Esophagus muscularis mucosa (tissue), 4 donors: ENCODE measurements at places on chromosomes 12 and 14.

GRCh38 chr12:120067084-120067869 lies 49.3 kb downstream of the RAB35 start:
- no peak for DNase-seq

DNA sequence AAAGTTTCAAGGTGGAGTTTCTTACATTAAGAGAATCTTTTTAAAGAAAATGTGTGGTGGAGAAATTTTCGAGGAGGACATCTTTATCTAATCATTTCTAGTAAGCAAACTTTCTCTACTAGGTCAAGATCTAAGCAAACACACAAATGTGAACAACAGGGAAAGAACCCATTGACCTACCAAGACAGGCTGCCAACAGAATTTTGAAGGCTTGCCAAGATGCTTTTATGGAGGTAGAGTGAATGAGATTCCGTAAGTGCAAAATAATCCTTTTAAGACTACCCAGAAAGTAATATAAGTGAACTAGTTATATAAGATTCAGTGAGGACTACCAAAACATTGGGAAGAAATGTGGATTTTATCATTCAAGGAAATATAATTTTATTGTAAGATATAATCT lies 357.1 kb upstream of the PDE3A start:
- no peak for DNase-seq

DNA sequence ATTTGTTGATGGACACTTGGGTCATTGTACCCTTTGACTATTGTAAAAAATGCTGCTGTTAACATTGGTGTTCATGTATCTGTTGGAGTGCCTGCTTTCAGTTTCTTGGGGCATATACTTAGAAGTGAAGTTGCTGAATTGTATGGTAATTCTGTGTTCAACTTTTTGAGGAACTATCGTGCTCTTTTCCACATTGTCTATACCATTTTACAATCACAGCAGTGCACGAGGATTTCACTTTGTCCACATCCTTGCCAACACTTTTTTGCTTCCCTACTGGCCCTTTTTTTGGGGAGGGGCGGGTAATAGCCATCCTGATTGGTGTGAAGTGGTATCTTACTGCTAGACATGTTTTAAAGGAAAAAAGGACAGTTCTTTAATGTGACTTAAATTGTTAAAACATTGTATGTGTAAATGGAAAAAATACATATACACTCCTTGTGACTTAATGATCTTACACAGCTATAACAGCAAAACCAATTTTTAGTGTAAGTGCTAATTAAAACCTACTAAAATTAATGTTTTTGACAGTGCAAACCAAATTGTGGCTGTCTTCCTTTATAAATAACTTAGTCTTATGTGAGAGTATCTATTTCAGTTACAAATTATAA lies 52.7 kb downstream of the WNK1 start:
- no peak for DNase-seq

DNA sequence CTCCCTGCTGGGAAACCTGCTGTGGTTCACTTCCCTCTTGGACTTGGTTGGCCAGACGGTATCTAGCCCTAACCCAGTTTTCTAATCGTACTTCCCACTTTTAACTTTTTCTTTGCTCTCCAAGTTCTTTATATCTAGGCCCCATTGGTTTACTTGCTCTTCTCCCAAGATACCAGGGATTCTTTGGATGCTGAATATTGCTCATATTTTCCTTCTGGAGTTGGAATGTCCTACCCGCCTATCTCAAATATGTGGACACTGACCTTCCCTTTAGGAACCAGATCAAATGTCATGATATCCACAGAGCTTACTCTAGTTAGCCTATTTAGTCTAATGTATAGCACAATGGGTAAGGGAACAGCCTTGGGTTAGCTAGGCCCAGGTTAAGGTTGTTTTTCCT lies 228.6 kb downstream of the DACT1 start:
- DNase-seq = no peak

GRCh38 chr12:95633732-95634465 lies 82.6 kb upstream of the USP44 start:
- DNase-seq = no peak
